ENCODE measurements at places on chromosomes 4 and X.

- no peak for DNase-seq
Observed at GRCh38 chr4:766152-766515, 59.8 kb downstream of the CPLX1 start.

GRCh38 chr4:155666344-155667221, at the start of gene GUCY1A1:
GUCY1A1 (plus strand) TSS chr4:155666848; CDS start chr4:155696868, 30,020 bp downstream.
- DNase-seq: no peak

- peak; percentile 7 for DNase-seq
Observed at GRCh38 chr4:155403886-155404285, 27.1 kb upstream of the MAP9 start.

GRCh38 chrX:134933248-134933647, 57.5 kb upstream of the SMIM10 start:
- no peak for DNase-seq

DNA sequence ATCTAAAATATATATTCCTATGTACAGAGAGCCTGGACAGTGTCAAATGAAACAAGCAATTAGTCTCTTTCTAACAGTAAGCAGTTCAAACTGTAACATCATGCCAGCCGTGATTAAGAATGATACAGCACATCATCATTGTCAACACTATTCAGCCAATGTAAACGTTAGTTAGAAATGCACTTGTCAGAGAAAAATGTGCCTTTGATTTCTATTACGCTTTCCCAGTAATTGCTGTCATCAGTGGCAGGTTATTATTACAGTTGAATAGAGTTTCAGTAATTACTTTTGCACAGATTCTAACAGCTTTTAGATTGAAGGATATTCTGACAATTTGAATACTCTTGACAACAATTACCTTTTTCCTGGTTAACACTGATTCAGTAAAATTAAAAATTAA, 1007.1 kb downstream of the SH3BGRL start:
- no peak for DNase-seq

GRCh38 chr4:108224611-108225053, 55.9 kb upstream of the LEF1 start:
- no peak for DNase-seq

DNA sequence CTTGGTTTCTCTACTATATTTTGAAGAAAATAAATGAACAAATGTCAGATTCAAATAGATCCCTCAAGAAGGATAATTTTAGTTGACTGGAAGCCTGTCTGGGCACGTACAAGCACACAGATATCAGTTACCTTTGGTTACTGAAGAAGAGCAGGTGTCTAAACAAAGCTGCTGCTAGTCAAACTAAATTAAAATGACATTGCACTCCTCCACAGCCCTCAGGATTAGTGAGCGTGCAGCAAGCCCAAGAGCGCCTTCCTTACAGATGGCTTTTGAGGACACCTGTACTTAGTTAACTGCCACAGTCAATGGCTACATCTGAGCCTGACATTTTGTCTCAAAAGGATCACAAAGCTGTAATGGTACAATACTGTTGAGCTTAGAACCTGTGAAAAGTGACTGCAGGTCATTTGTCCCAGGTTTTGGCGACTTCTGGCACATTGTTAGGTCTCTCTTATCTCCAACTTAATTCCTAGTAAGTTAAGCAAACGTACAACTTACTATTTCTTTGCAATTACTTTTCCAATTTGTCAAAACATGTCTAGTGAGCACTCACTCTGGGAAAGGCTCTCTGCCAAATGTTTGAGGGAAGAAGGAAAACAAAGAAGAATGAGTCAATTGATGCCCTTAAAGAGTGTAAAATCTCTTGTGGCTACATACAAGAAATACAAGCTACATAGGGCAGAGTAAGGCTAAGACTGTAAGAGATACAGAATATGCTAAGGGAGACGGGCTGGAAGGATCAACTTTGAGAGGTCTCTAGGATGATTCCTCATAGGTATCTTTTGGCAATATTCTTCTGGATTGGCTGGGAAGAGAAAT, 25.6 kb upstream of the DAPP1 start:
- no peak for DNase-seq

GRCh38 chr4:165191348-165191656, 16.1 kb upstream of the KLHL2 start:
- DNase-seq: no peak

DNA sequence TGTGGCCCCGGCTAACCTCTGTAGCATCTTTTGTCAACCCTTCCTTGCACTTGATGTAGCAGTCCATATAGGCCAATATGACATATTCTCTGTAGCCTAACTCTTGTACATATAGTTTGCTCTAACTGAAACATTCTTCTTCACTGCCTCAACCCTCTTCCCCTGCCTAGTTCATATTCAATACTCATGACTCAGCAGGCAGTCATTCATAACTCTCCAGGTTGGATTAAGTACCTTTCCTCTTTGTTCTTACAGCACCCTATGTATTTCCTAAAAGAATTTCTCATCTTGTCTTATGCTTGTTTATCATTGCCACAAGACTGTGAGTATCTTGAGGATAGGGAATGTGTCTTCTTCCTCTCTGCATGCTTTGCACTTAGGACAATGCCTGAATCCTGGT, 76.9 kb downstream of the TMLHE start:
- DNase-seq: no peak

DNA sequence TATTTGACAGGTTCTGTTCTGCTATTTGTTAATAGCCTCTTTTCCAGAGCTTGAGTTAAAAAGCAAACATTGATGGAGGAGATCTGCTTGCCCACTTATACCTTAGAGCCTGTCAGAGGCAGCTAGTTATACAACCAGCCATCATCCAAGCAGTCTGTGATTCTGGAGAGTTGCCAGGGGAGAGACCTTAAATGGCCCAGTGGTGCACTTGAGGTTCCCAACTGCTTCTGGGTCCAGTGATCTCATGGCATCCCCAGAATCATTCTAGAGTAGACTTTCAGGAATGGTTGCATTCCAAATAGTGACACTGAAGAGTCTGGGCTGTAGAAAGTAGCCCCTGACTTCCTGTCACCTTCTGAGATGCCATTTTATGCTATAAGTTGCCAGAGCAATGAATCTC, 160.7 kb downstream of the FHIP1A start:
- no peak for DNase-seq

DNA sequence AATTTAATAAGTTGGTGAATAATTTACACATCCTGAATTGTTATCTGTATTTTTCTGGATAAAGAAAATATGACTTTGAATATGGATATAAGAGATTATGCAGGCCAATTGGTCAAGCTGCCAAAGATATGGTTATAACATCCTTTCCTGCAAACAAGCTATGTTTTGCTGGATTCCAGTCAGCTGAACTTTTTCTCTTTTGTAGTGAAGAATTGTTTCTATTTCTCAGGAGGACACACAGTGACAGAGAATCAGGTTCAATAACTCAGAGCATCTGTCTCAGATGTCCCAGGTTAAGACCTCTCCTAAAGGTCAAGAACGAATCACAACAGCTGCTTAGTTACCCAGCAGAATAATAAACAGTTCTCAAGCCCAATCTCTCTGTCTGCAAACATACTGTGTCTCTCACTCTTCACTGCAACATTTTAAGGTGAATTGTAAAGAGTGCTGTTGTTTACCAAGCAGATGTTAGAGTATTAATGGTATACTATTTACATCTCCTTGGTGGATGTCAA, 189.5 kb upstream of the ANKRD50 start:
- DNase-seq: no peak

DNA sequence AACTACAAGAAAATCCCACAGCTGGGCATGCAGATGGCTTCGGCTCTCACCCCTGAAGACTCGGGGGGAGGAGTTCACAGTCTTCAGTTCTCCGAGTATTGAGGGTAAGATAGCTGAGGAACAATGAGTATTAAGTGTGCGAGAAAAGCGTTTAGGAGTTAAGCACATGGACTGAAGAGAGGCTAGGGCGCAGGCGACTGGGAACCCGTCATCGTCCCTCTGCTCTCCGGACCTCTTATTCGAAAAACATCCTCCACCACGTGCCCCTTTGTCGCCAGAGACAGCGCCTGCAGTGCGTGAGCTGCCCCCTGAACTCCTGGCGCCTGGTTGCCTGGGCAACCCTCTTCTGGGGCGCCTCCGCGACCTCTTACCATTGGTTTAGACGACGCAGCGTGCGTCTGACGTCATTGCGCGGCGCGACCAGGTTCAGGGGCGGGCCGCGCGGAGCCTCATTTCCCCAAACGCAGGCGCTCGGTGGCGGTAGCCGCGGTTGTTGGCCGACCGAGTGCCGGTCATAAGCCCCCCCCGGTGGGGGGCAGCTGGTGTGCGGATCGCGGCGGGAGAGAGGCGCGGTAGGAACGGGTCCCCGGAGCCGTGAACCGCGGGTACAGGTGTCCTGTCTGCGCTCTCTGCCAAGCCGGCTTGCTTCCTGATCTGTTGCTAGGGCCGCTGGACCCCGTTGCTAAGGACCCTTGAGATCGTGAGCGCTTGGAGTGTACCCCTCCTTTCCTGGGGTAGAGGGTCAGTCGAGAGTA, at the start of gene PACRGL:
PACRGL (plus strand) TSS at position 452 of the 755 bp plus-strand sequence. CDS start 4,024 bp downstream, outside the sequence.
- DNase-seq: peak; percentile 94

DNA sequence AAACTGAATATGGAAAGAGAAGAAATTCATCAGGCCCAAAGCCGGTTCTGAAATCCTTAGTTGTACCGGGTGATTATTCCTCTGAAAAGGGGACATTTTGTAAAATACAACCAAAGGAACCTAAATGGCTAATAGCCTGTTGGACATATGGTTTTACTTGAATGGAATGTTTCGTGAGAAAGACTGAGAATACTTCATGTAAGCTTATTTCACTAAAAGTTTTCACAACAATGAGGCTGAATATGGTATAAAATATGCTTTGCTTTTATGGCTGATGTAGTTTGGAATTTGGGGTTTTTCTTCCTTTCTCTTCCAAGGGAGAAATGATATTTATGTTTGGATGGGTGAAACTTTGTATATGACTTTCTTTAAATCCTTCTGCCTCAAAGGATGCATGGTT, 2.7 kb downstream of the GRIA3 start:
- DNase-seq: no peak

DNA sequence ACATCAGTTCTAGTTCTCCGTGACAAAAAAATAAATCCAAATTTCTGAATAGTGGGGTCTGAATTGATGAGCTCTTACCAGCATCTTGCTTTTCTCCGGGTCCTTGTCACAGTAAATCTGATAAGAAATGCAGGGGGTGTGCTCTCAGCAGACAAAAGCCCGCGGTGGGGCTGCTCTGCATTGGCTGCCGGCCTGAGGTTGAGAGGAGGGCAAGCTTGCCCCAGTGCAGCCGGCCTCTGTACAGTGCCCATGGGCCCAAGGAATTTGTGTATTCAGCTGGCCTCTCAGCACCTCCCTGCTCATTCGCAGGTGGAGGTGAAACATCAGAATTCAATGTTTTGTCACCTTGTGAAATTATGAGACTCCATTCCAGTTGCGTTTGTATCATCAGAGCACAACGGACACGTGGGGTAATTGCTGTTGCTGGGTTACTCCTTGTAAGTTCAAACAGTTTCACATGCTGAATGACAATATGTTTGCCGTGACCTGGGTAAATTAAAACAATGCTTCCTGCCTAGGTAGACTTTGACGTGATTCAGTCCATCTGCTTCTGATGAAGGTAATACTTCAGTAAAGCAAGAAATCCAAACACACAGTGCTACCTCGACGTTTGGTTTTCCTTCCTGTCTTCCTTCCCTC, 596.4 kb downstream of the MID1IP1 start:
- DNase-seq: no peak

GRCh38 chrX:56248492-56248891, 16.3 kb downstream of the KLF8 start:
- peak; percentile 30 for DNase-seq

DNA sequence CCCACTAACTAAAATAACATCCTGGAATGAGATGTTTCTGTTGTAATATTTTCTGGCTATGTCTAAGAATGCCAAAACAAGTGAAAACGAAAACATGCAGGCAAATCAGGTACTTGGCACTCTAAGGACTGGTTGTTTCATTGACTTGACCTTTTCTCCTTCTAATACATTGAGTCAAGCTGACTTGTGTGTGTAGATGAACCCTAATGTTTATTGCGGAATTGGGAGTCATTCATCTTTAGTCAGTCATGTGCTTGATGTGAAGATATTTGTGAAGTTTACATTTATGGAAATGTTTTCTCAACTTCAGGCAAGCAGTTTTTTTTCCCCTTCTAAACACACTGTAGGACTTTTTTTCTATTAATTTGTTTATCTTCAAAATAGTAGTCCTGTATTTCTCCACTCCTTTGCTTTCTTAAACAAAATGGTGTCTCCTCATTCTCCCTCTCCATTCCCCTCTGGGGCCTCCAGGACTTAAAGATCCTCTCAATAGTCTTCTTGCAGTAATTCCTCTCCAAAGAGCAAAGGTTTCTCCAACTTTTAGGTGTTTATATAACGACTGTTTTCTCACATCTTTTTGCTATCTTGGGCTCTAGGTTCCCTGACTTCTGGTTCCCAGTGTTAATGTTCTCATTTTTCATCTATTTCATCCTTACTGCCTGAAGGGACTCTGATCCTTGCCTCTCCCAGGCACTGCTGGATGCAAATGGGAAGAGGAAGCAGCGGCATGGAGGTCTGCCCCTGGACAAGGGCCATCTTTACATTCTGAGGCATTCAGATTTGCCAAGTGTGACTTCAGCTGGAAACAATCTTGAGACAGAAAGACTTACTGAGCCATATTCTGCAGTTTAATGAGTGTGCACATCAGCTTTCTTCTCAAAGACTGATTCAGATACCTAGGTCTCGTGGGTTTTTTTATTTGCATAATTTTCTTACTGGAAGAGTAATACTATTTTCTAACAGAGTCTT, 166.4 kb downstream of the ARHGAP6 start:
- DNase-seq: no peak

GRCh38 chr4:70992391-70992881, 1.0 kb upstream of the DCK start:
- DNase-seq: no peak

DNA sequence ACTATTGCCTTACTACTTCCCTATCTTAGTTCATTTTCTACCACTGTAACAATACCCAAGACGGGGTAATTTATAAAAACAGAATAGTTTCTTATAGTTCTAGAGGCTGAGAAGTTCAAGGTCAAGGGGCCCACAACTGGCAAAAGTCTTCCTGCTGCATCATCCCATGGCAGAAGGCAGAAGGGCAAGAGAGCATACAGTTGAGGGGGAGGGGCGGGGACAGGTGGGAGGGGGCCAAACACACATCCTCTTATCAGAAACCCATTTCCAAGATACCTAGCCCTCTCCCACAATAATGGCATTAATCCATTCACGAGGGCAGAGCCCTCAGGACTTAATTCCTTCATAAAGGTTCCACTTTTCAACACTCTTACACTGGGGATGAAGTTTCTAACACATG, 690.2 kb downstream of the ADGRL3 start:
- DNase-seq: no peak

GRCh38 chrX:115892056-115892708, 278.4 kb upstream of the AGTR2 start:
- peak; percentile 29 for DNase-seq

Measured in cerebellum (tissue), 4 donors.